ENCODE measurements at places on chromosomes 12 and 14.

DNA sequence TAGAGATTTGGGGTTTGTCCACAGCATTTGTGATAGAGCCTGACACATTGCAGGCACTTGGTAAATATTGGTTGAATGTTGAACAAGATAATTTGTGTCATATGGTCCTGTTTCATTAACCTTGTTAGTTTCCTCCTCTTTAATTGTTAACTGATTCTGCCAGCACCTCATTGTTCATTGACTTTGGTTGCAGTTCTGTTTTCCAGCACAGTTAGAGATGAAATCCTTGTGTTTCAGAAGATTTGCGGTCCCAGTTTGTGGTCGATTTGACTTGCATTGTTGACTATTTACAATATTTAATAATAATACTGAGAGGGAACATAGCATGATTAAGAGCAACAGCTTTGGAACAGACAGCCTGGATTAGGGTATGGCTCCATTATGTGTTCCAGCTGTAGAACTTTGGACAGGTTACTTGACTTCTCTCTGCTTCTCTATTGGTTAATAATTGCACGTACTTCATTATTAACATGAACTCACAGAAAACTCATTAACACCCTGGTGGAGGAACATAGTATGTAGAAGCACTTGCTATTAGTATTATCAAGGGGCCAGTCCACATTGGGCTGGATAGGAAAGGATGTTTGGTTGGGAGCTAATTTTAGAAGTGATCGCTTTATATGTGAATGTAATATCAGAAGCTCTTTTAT lies 8.7 kb downstream of the DRAM1 start:
- no peak for DNase-seq

DNA sequence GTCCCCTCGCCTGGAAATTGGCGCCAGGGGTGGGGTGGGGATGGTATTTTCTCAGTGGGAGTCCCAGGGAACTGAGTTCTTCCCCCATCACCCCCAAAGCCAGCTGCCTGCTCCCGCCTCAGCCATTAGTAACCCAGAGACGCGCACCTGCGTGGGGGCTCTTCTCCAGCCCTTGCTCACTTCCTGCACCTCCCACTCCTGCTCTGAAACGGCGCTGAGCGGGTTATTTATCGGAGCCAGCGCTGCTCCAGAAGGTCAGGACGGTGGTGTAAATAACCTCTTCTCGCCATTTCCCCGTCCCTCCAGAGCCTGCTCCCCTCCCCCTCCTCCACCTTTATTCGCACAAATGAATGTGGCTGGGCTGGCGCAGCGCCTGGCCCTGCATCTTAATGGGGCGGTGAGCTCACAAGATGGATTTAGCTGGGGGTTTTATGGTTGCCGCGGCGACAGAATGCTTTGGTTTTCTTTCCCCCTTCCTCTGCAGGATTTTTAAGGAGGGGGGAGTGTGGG lies 12.2 kb downstream of the GPR84 start:
- DNase-seq = no peak

DNA sequence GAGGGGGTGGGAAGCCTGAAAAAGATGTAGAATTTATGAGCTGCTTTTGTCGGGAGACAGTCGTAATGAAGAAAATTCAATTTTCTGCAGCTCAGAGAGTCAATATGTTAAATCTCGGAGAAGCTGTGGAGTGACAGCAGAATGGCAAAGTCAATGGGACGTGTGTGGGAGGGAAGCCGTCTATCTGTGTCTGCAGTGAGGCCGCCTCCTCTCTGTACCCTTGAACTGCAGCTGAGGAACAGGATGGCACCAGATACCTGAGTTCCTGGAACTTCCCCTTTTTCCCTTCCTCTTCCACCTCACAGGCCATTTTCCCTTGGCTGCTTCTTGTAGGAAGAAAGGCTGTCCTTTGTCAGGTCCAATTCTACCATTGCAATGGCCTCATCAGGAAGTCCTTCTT lies 9.3 kb upstream of the CALCOCO1 start:
- DNase-seq = no peak

GRCh38 chr12:76726626-76727025 lies 37.3 kb upstream of the ZDHHC17 start:
- no peak for DNase-seq

- no peak for DNase-seq
Observed at GRCh38 chr14:102258136-102258535, 46.8 kb downstream of the MOK start.
